ENCODE measurements at places on chromosomes 2 and 18. TPM values are rescaled to one million over a fixed set of nuclear protein-coding genes. Genes with fewer than 3 reads are reported as not detected.

DNA sequence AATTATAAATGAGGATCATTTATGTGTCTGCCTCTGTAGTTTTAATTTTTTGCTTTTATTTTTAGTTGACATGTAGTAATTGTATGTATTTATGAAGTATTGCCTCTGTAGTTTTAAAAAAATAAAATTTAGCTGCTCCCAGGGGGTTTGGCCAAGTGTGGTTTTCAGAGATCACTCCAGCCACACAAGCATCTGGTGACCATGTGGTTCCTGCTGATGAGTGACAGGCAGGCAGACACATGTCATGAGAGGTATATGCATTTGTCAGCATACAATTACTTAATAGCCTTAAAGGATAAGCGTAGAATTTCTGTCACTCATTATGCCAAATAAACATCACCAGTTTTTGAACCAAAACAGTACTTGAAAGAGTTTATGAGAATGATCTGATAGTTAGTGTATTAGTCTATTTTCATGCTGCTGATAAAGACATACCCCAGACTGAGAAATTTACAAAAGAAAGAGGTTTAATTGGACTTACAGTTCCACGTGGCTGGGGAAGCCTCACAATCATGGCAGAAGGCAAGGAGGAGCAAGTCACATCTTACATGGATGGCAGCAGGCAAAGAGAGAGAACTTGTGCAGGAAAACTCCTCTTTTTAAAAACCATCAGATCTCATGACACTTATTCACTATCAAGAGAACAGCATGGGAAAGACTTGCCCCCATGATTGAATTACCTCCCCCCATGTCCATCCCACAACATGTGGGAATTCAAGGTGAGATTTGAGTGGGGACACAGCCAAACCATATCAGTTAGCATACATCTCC lies 29.6 kb downstream of the MREG start:
- peak; percentile 56 for DNase-seq

- DNase-seq = no peak
These were observed 93.8 kb downstream of the ARL4C start for GRCh38 chr2:234403074-234403473.

GRCh38 chr2:106034325-106034724 lies 159.8 kb downstream of the UXS1 start:
- no peak for DNase-seq

GRCh38 chr2:15127876-15128275 lies 433.3 kb downstream of the NBAS start:
- no peak for DNase-seq

GRCh38 chr18:44197832-44198611 lies 482.7 kb upstream of the SETBP1 start:
- no peak for DNase-seq

DNA sequence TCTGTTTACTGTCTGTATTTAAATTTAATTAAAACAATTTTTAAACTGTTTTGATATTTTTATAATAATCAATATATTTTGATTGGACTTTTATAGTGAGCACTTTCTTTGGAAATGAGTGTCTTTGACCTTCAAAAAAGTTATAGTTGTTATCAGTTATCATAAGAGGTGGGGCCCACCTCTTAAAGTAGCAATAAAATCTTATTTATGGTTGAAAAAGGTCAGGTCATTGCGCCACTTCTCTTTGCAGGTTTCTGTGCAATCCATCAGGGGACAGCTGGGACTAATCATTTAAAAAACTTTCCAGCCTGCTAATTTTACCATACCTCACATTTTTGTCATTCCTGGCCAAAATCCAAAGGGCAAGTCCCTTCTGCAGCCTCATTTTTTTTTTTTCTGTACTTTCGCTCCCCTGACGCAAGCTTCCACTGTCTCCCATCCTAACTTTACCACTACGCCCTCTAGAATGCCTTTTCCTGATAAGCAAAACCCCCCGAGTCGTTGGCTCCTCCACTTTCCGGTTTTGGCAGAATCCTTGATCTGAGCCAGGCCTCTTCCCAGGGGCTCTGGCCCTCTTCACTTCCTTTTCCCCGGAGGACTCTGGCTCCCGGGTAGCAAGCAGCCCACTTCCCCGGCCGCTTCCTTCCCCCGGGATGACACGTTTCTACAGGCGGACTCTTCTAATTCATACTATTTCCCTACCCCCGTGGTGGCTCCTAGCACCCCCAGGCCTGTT lies 1.1 kb upstream of the SEH1L start:
- peak; percentile 79 for DNase-seq

DNA sequence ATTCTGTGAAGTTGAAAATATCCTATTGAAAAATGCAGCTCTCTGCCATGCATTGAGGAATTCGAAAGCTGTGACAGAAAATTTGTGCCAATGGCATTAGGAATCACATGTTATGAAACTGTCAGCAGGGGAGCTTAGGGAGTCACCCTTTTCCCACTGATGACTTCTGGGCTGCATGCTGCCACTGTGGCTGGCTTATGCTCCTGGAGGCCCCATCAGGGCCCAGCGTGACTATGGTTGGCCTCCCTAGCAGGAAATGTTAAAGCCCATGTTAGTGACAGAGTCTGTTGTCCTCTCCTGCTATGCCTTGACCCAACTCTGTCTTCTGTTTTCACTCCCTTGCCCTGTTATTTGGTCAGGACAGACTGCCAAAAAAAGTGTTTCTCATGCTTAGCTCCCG lies 139.5 kb upstream of the DAPL1 start:
- no peak for DNase-seq

DNA sequence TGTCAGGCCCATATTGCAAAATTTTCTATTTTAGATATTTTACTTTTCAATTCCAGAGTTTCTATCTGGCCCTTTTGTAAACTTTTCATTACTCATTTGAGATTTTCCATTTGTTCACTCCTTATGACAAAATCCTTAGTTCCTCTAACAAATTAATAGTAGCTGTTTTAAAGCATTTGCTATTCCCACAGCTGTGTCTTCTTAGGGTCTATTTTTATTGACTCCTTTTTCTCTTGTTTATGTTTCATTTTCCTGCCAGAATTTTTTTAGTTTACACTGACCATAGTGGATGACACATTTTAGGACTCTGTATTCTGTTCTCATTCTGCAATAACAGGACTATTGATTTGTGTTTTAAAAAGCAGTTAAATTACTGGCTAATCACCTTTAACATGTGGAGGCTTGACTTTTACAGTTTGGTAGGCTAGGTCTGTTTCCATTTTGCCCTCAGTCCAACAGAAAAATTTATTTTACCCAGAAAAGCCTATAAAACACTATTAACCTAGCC lies 30.0 kb downstream of the PID1 start:
- DNase-seq = no peak

GRCh38 chr2:215375467-215375830 lies 60.4 kb downstream of the FN1 start:
- no peak for DNase-seq

- DNase-seq = no peak
These were observed 52.6 kb upstream of the PEX13 start for GRCh38 chr2:60964651-60965498.

GRCh38 chr2:62014102-62014501 lies 108.6 kb downstream of the COMMD1 start:
- no peak for DNase-seq

DNA sequence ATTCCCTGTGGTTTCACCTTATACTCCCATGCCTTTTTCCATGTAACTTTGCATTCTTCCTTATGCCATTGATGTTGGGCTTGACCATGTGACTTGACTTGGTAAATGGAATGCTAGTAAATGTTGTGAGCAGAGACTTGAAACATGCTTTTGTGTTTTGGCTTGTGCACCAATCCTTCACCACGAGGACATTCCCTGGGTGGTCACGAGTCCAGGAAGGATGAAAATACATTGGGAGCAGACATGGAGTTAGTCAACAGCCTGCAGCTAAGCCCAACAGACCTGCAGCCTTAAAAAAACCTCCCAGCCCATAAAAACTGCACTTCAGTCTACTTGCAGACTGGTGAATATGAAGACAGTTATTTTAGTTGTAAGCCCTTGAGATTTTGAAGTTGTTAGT lies 116.5 kb upstream of the SPATS2L start:
- no peak for DNase-seq

DNA sequence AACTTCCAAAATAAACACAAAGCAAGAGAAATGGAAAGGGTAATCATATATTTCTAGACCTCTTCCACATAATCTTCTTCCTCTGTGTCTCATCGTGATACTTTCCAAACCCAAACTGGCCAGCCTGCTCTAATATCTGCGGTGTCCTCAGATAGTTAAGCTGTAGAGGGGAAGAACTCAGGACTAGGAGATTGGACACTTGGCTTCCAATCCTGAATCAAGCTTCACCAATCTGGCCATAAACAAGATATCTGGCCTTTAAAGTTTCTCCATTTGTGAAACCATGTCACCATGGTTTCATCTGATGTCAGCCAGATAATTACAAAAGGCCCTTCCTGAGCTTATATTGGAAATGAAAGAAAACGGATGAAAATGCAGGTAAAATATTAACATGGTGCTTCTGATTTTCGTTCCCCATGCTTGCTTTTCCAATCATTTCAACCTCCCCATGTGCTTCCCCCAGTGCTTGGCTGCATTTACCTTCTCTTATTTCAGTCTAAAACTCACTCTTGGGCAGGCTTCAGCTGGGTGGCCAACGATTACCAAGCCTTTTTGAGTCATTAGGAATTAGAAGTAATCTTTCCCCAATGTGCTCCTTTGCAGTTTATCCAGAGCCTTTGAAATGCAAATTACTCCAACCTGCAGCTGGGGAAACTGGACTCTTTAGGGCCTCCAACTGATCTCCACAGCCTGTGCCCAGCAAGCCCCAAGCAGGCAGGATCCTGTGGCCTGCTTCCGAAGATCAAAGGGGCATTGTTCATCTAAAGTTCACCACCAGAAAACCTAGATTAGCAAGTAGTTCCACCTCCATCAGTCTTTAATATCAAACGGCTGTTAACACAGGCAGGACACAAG lies 44.5 kb upstream of the MYCN start:
- no peak for DNase-seq

DNA sequence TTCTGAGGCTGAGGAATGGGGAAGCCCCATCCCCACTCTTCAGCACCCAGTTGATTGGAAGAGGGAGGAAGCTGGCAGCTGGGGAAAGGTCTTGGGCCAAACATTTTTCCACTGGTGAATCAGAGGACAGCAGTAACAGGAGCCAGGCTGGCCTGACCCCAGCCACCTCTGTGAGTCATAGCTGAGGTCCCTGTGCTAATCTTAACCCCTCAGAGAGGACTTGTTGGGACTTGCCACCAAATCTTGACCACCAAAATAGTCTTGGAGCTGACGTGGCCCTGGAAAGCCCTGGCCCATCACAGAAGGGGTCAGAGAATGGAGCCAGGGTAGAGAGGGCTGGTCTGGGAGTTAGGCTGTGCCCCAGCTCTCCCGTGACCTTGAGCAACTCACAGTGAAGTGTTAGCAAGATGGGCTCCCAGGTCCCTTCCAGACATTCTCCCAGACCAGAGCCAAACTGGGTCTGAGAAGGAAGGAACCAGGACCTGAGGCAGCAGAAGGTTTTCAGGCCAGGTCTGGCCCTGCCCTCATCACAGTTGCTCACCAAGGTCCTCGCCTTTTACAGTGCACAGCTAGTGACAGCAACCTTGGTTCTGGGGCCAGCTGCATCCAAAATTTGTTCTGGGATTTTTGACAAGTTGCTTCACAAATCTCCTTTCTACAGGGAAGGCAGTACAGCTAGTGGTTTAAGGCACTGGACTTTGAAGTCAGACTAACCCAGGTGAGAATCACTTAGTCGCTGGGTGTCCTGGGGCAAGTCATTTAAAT lies 266.6 kb downstream of the CYP26B1 start:
- no peak for DNase-seq

DNA sequence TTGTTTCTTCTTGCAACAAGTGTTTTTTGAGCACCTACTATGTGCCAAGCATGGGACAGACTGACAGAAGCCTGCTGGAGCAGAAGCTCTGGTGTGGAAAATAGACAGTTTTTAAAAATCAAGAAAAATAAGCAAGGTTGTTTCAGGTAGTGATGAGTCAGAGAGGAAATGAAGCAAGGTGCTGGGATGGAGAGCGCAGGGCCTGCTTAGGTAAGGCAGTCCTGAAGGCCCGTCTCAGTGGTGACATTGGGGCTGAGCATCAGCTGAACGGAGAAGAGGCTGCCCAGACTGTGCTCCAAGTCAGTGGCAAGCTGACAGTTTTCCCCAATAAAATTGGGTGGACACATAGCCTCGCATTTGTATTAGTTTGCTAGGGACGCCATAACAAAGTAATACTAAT lies 263.6 kb downstream of the SS18 start:
- no peak for DNase-seq

DNA sequence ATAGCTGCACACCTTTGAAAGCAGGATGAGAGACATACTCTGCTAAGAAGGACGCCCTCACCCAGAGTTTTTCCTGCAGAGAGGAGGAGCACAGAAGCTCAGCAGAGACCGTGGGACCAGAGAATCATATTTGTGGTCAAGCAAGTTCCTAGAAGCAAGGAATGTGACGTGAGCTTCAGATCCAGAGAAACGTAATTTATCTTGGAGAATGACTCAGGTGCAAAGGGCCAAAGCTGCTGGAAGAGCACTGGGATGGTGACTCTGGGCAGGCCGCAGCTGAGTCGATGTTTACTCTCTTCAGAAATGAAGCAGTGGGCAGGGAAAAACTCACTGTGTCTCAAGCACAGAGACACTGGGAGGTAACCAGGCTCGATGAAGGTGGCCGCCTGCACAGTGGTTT lies 50.1 kb upstream of the IGFBP2 start:
- peak; percentile 45 for DNase-seq

DNA sequence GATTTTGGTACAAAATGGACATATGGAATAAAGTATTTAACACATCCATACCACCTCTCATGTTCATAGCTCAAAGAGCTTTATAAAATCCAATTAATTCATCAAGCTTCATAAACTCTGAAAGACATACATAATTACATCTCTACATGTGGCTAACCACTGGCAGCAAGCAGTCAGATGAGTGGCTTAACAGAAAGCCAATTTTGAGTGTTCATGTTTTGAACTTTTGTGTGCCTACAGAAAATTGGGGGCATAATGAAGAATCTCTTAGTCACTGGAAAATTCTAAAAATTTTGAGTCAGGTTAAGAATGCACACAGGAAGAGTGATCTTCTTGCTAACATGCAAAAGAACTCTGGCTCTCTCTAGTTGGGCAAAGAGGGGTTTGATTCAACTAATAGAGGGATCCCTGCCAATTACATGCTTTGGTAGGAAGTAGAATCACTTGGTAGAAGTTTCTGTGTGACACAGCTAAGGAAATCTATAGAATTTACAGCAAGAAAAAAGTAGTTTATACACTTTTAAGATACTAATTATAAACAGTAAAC lies 287.4 kb downstream of the NOL4 start:
- DNase-seq = no peak

DNA sequence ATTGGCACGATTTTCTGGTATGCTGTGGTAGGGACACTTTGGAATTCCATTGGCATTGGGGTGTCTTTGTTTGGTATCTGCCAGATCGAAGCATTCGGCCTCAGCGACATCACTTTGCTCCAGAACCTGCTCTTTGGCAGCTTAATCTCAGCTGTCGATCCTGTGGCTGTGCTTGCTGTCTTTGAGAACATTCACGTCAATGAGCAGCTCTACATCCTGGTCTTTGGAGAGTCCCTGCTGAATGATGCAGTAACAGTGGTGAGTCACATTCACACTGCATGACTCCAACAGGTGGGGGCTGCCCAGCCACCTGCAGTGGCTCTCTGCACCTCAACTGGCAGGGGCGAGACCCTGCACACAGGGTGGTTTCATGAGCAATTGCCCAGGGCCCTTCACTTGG lies 38.4 kb downstream of the SLC9A2 start:
- peak; percentile 70 for DNase-seq

- DNase-seq = no peak
These were observed 39.5 kb downstream of the GLI2 start for GRCh38 chr2:120775194-120775593.

FAM228A gene
- total RNA-seq = 0.71 TPM

PDE1A gene
- total RNA-seq = 0.07 TPM

ATG9A gene
- 39.2 TPM for total RNA-seq

AOX1 gene
- total RNA-seq = 16.8 TPM

C18orf54 gene
- 12.5 TPM for total RNA-seq

KIF1A gene
- total RNA-seq = not detected

LIPG gene
- total RNA-seq = 76.3 TPM
